ENCODE measurements at places on chromosomes 11 and 22.

DNA sequence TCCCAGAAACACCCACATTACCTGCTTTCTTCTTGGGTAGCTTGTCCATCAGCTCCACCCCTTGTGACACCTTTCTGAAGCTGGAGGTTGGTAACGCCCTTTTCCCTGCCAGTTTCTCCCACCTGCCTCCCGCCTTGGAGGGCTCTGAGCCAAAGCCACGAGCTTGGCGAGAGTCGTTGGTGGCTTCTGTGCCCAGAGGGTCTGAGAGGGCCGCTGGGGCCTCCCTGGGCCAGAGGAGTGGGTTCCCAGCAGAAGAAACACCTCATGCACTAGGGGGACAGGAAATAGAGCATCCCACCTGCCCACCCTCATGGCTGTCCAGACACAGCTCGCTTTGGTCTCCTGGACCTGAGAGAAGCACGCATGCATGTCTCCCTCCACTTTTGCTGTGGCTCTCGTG is 37.9 kb downstream of the B3GAT1 start:
- DNase-seq, result no peak

DNA sequence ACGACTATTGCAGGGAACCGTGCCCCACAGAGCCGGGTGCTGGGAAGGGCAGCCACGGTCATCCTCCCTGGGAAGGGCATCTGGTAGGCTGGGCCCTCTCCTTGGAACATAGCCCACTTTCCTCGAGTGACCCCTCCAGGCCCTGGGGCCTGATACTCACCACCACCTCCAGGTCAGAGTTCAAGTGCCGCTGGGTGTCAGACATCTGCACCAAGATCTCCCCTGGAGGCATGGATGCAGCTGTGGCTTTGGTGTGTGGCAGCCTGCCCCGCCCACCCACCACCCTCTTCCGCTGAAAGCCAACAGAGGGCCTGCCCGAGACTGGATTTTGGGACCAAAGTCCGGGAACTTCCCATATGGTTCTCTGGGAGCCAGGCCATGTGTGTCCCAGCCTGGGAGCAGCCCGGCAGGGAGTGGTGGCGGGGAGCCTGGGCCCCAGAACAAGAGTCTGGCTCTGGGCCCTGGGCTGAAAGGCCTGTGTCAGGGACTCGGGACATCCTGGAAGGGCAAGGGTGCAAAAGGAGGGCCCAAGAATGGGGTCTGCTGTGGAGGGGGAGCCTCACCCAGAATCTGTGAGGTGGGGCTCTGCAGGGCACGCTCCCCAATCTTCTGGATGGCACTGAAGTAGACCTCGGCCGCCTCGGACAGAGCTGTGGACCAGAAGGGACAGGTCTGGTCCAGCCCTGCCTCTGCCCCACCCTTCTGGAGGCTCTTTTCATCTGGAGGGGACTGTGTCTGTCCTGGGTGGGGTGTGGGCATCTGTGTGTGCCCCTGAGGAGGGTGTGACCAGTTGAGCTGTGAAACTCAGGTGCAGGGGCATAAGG is 2.6 kb downstream of the BAIAP2L2 start:
- no peak for DNase-seq

DNA sequence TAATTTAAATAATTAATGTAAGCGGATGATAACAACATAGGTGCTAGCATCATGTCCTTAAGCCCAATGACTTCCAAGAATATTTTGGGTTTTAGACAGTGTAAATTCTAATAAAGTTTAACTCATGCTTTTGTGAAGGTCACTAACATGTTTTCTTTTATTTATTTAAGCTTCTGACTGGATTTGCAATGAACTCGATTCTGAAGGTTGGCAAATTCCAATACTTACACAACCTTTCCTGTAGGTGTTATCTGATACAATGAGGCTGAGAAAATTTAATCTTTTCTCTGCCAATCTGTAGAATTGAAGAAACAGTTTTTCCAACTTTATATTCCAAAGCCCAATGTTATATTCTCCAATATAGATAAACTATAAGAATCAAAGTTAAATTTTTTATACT is 311.3 kb downstream of the LUZP2 start:
- DNase-seq, result no peak

DNA sequence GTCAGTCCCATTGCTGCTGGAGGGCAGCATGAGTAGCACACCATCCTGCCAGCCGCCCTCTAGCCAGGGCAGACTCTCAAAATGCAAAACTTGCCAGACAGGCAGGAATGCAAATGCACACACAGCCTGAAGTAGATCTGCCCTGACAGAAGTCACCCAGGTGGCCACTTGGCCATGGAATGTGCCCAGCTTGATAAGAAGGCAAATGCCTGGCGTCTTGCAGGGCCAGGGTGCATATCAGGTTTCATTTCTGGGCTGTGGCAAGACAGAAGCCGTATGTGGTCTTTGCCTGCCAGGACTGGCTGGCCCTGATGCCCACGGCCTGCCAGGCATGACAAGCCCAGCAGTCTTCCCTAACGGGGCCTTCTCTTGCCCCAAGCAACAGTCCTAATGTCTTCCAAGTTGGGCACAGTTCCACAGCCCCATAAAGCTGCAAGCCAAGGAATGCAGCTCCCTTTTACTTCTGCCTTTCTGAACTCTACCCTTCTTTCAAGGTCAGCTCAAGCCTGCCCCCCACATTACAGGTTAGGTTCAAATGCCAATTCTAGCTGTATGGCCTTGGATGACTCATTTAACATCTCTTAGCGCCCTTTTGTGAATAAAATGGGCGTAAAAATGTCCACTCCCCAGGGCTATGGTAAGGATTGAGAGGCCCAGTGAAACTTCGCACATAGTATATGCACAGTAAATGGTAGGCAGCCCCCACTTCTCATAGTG is 29.7 kb downstream of the POU2AF3 start:
- no peak for DNase-seq

- DNase-seq, result no peak
Observed at GRCh38 chr11:65589444-65590239, 6.0 kb downstream of the KCNK7 start.

- DNase-seq, result no peak
Observed at GRCh38 chr11:106821826-106822225, 196.4 kb downstream of the GUCY1A2 start.

GRCh38 chr11:75562048-75562835 is at the start of gene SERPINH1:
Gene SERPINH1 (plus strand): TSS chr11:75562253. CDS start chr11:75566350, 4,097 bp downstream.
- no peak for DNase-seq

DNA sequence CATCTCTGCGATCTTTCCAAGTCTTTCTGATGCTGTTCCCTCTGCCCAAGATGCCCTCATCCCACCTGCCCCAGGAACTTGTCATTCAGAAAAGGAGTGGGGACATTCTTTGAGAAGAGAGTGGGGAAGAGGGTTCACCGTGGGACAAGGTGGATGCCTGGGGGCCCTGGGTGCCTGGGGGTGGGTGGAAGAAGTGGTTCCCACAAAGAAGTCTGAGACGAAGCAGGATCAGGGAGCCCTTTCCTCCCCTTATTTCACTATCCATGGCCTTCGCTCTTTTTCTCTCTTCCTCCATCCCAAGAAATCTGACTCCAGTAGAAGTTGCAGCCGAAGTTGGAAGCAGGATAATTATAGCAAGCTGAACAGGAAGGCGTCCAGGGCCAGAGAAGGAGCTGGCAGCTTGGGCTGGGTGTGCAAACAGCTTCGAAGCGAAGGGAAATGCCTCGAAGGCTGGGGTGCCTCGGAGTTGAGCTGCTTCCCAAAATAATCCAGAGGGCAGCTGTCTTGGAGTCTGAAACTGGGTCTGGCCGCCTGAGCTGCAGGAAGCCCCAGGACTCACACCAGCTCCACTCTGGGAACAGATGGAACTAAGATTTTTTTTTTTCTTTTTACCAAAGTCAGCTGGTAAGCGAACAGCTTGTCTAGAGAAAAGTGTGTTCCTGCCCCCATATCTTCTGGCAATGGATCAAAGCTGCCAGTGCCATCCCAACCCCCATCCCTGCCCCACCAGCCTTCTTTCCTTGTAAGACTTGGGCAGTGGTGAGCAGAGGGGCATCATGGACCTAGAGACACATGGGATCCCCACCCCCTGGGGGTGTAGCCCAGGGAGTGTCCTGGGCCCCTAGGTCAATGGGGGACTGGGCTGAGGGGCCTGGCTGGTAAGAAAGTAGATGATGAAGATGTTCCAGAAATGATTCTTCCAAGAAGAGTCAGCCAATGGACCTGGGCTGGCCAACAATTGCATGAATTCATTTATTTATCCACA is 31.5 kb downstream of the PARVG start:
- DNase-seq, result no peak

DNA sequence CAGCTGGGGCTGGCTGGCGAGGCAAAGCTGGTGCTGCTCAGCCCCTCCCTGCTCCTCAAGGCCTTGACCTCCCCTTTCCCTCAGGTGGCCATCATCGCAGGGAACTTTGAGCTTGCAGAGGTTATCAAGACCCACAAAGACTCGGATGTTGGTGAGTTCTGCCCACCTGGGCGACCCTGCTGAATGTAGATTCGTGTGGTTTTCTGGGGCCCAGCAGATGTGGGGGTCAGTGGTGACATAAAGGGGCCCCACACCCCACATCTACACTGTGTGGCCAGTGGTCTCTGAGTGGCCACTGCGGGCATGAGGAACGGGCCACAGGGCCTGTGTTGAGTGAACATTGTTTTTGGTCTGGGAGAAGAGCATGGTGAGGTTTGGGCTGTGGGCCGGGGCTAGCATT is 11.9 kb downstream of the SHANK3 start:
- DNase-seq, result no peak

- no peak for DNase-seq
Observed at GRCh38 chr11:134069426-134070341, 812 bp downstream of the JAM3 start.

Measured in stimulated activated CD4-positive, alpha-beta T cell treated with anti-CD3 and anti-CD28 coated beads, TNF-alpha, amount 100 ng/mL, for 1 hour (primary cell).